Stimulated activated CD8-positive, alpha-beta memory T cell treated with anti-CD3 and anti-CD28 coated beads, Interleukin-7, amount 100 ng/mL, for 4 hours (primary cell): ENCODE measurements at places on chromosomes 2 and 18.

DNA sequence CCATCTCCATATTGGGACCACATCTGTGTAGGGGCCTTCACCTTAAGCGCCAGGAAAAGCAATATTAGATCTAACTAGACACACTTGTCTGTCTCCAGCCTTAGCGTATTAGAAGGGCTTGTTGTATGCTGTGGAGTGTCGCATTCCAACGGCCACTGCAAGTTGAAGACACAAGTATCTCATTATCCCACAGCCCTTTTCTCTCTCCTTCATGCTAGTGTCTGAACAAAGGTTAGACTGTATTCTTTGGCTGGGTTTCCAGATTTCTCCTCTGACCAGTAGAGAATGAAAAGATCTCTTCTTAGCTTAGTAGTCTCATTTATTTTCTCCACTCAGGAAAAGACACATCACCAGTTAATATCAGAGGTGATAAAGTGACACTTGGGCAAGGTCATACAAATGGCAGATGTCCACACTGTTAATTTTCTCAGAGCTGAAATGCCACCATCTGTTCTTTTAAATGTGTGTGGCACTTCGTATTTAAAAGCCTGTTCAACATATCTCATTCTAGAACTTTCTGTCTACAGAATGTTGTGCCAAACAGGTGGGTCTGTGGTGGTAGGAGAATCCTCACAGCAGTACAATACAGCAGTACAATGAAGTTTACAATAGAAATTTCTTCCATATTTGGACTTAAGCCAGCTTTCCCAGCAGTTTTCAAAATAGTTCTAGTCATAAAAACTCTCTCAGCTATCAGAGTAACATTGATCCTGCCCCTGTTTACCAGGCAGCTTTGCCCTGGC lies 94.0 kb upstream of the ITGA6 start:
- DNase-seq: no peak

DNA sequence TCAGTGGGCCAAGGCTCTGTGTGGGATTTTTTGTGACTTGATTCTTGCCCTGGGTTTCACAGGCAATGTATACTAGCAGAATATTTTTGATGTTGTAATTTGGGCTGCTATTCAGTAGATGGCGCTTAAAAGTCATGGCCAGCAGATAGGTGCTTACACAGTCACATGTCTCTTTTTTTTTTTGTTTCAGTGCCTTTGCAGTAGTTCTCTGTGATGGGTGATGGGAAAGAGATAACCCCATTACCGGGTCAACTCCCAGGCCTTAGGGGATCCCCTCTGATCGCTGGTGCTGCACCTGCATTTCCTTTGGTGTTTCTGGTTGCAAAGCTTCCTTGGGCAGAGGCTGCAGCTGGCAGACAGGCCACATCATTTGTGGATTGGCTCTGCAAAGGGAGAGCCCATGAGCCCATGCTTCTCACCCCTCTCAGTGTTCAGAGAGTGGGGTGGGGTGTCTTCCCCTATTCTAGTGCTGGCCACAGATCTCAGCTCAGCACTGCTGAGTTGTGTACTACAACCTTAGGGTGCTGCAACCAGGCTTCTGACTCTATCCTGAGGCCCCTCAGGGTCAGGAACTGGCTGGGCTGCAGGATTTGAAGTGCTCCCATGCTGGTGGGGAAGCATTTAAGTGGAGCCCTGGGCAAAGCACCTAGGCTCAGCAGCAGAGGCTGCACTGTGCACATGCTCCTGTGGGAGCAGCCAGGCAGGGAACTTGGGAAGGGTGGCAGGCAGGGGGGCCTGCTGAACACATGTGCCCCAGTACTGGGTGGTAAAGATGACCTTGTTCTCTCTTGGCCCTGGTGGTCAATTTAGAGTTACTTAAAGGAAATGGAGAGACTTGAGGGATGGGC lies 219.8 kb upstream of the SPHKAP start:
- no peak for DNase-seq

GRCh38 chr2:175612280-175612679 lies 389.8 kb downstream of the LNPK start:
- DNase-seq: no peak

DNA sequence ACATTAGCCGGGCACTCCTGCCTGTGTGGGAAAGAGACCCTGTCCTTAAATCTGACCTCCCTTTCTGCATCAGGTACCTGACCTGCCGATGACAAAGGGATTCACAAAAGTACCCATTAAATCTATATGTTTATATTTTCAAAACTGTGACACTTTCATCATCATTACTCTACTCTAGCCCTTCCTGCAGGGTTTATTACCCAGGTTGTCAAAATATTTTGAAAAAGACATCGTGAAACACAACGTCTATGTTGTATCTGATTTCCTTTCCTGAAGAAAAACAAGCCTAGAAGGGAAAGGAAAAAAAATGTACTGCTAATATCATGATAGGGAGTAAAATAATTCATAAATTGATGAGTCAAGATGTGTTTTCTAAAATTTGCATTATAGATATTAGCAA lies 15.2 kb upstream of the KYNU start:
- no peak for DNase-seq

- no peak for DNase-seq
These were observed 259.7 kb downstream of the CMPK2 start for GRCh38 chr2:6605836-6606505.

DNA sequence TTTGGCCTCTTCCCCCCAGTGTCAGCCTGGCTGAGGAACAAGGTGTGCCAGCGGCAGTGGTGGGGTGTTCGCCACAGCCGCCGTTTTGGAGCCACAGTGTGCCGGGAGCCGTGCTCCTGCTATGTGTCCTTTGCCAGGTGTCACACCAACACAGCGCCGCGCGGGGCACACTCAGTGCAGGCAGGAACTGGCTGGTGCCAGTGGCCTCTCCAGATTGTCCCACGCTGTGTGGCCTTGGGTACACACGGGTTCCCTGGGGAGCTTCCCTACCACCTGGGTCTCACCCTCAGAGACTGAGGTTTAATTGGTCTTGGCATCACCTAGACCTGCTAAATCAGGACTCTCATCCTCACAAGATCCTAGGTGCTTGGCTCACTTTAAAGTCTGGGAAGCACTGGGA lies 171.6 kb downstream of the LDLRAD4 start:
- DNase-seq: no peak

DNA sequence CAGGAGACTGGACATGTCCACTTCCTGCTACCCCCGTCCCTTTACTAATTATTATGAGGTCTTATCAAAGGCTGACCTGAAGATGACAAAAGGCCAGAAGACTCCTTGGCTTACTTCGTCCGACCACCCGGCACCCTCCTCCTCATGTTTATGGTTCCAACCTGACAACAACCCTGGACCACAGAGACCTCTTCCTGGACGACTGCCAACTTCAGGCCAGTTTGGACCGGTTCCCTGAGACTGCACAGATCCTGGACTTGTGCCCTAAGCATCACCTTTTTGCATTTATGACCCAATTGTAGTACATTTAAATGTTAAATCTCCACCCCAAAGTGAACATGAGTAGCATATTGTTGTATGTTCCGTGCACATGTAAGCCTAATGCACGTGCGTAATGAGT lies 5.8 kb downstream of the DRC1 start:
- DNase-seq: no peak

GRCh38 chr2:20443276-20443920 lies 3.5 kb upstream of the RHOB start:
- no peak for DNase-seq

DNA sequence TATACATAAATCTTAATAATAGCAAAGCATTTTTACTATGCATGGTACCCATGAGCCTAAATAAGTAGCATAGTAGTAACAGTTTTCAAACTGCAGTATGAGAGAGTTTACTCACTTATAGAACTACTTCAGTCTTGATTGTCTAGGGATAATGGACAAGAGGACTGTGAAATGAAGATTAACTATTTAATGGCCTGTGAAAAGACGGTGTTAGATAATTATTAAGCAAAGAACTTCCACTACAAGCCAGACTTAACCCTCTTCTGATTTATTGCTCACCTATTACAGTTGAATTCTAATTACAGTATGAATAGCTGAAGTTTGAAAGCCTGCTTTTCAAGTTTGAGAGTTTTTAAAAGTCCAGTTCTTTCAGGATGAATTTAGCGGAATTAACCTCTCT lies 18.9 kb downstream of the PIK3C3 start:
- no peak for DNase-seq
